Stomach (tissue), 19 donors: ENCODE measurements at places on chromosomes 6 and 20.

GRCh38 chr6:145670311-145670710 is 65.0 kb downstream of the EPM2A start:
- no peak for DNase-seq

DNA sequence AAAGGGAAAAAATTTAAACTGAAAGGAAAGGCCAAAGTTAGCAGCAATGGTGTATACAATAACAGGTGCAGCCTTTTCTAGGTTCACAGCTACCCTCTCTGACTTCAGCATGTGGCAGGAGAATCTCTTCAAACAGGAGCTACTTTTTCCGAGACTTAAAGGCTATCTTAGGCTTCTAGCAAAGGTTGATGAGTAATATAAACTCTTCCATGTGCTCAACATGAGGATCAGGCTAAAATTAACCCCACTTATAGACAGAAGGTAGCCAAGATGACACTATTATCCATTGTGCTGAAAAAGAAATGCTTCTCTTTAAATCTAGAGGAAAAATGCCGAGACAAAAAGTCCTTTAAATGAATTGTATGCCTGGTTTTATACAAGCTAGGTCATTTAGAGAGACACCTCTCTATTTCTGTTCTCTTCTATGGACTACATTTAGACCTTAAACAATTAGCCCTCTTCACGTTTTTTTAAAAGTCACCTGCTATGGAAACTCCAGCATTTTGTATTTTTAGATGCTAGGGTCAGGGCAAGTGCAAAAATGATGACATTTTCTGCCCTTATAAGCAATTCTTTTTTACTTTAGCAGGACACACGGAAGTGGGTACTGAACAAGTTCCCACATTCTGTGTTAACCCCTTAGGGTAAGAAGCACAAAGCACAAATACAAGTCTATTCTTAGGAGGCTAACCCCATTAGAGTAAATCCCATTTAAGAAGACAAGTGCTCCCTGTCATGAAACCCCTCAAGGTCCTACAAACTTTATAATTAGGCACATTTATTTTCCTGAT is 216.8 kb upstream of the CITED2 start:
- no peak for DNase-seq

DNA sequence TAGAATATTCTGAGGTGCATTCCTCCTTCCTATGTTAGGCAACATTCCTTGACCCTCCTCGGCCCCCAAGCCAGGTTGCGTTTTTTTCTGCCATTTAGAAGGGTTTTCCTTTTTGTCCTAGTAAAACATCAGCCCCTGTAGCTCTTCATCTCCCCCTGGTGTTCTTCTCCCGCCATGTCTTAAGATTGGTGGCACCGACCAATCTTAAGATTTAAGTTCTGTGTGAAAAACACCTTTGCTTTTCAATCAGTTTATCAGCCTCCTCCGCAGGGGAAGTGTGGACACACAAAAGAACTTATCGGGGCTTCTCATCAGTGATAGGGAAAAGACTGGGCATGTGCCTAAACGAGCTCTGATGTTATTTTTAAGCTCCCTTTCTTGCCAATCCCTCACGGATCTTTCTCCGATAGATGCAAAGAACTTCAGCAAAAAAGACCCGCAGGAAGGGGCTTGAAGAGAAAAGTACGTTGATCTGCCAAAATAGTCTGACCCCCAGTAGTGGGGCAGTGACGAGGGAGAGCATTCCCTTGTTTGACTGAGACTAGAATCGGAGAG is 719 bp upstream of the EDN1 start:
- peak; percentile 62 for DNase-seq

GRCh38 chr20:61958773-61959700 is 106.6 kb downstream of the TAF4 start:
- no peak for DNase-seq
